ENCODE measurements at places on chromosomes 11 and 22.

GRCh38 chr11:80188076-80188627, 747.3 kb upstream of the TENM4 start:
- DNase-seq: no peak

DNA sequence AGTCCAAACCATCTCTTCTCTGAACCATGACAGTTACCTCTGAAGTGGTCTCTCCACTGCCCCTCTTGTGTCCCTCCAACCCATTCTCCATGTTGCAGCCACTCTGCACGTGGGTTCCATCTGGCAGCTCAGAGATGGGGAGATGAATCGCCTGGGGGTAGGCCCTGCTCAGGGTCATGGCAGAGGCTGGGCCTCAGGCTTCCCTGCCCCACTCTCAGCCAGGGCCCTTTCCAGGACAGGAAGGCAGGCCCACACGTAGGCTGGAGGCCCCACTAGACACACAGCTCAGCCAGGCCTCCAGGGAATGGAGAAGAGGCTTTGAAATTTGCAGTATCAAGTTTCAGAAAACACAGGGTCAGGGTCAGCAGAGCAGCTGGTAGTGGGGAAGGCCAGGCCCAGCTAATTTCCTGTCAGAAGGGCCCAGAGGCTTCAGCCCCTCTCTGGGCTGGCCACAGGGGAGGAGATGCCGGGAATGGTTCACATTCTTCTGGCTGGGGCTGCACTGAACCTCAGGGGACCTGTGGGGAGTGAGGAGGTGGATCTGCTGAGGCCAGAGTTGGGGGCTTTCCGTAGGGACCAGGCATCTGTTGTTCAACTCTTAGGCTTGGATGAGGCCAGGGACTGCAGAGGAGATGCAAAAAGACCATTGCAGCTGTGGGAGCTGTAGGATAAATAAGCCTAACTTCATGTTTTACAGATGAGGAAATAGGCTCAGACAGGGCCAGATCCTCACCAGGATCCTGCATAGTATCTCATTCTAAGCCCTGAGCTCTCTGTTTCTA, 101.6 kb downstream of the SWAP70 start:
- no peak for DNase-seq

GRCh38 chr11:20084921-20085814, 75.1 kb downstream of the DBX1 start:
- no peak for DNase-seq

DNA sequence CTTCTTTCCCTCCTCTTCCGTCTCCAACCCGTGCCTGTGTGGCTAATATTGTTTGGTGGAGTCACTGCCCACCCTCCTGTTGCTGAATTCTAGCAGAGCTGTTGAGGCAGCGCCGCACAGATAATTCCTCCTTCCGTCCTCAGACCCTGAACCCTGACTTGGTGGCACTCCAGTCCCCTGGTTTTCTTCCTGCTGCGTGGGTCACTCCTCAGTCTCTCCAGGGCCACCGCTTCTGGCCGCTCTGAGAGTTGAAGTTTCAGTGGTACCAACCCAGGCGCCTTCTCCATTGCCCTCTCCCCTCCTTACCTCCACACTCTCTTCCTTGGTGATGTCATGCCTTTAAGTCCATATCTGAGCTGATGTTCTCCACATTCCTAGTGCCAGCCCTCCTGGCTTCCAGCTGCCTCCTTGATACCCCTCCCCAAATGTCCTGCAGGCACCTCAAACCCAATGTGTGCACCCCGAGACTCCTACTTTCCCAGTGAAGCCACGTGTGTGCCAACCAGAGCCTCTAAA, 54.5 kb upstream of the RASD2 start:
- DNase-seq: no peak

DNA sequence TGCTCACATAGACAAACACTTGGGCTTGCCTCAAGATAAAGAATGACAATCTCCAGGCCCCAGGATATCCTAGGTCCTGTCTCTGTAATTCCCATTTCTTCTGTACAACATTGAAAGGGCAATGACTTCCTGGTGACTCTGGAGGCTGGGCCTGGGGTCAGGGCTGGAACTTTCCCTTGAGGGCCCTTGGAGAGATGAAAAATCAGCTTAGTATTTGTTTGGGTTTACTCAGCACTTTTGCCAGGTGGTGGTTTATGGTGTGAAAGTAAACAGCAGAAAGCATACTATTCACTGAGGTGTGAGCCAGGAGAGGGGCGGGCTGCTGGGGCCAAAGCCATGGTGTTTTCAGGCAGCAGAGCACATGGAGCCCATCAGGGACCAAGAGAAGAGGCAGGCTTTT, 214.7 kb upstream of the NARS2 start:
- no peak for DNase-seq

DNA sequence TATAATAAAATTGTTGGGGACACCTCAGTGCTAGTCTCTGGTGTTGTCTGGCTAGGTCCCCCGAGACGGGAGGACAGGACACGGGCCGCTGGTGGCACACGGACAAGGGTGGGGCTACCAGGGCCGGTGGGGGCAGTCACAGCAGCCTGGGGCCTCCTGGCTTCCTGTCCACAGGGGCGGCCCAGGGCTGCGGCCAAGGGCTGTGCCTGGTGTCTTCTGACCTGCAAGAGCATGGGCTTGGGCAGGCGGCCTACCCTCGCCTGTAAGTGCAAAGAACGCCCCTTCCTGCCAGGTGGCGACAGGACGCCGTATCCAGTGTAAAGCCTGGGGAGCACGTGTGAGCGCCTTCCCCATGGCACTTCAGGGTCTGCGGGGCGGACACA, 3.6 kb downstream of the LRFN4 start:
- no peak for DNase-seq

GRCh38 chr11:121564948-121565684, 112.3 kb upstream of the SORL1-AS1 start:
- no peak for DNase-seq

GRCh38 chr22:39501644-39502108, 414 bp upstream of the MIEF1 start:
- no peak for DNase-seq

DNA sequence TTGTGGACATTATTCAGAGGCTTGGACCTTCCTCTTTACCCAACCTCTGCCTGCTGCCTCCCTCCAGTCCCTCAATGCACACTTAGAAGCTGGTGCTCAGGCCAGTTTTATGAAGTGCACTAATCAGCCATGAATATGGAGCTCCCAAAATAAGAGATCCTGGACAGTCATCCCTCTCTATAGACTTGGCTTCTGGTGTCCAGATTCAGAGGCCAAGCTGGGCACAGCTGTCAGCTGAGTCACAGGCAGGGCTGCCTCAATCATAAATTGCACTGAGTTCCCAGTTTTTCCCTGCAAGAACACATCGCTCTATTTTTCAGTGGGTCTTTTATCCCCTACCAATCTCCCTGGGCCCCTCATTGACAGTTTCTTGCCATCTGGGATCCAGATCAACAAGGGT, 161.7 kb upstream of the CADM1 start:
- DNase-seq: no peak

GRCh38 chr11:90629229-90629806, 406.5 kb upstream of the CHORDC1 start:
- DNase-seq: no peak

DNA sequence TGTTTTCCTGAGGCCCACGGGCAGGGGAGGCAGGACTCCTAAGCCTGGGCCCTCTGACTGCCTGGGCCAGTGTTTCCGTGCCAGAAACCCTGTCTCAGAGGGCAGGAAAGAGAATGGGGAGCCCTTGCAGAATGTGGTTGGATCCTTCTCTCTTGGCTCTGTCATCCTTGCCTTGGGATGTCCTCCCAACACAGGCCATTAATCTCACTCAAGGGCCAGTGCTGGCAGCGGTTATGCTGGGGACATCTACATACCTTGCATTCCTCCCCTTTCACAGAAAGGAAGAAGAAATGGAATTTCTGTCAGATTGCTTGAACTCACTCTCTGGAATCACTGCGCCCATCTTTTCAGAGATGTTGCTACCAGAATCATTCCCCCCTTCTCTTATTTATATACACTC, 296.9 kb downstream of the KIRREL3 start:
- no peak for DNase-seq

DNA sequence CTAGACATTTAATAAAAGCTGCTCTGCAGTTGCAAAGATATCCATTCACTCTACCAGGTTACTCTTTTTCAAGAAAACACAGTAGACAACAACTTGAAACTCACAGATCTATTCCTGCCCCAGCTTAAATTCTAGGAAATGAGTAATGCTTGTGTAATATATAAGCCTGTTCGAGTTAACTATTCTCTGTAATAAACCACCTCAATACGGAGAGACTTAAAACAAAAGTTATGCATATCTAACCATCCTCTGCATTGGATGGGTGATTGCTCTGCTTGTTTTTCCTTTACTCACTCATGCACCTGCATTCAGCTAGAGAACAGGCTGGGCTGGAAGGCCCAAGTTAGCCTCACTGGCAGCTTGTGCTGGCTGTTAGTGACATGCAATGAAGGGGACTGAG, 13.3 kb downstream of the LRRC4C start:
- DNase-seq: no peak

DNA sequence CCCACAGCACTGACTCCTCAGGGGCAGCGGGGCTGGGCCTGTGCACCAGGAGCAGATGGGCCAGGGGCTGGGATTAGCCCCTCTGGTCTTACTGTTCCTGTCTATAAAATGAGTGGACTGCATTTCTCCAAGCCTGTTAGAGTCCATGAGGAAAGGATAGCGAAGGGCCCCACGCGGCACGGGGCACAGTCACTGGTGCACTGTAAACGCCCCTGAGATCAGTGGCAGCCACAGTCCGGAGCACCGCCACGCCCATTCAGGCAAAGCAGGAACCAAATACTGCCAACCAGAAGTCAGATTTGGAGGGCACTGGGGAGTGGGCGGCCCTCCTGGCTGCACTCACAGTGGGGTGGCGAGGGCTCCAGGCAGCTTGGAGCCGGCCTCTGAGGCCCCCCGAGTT, 387.5 kb downstream of the TBC1D22A start:
- DNase-seq: no peak

- DNase-seq: no peak
These were observed 48.8 kb downstream of the MCHR1 start for GRCh38 chr22:40727964-40728615.

- no peak for DNase-seq
These were observed 31.3 kb upstream of the DGKZ start for GRCh38 chr11:46315783-46316563.

- no peak for DNase-seq
These were observed 108.2 kb upstream of the ARHGAP42 start for GRCh38 chr11:100578831-100579311.

GRCh38 chr11:32602657-32603415, 19.2 kb downstream of the EIF3M start:
- DNase-seq: no peak

GRCh38 chr11:115716601-115717529, 212.7 kb upstream of the CADM1 start:
- DNase-seq: no peak

GRCh38 chr11:58334708-58335107, 24.2 kb downstream of the OR5B17 start:
- DNase-seq: no peak

GRCh38 chr11:44310463-44311272, 729 bp upstream of the ALX4 start:
- DNase-seq: no peak

DNA sequence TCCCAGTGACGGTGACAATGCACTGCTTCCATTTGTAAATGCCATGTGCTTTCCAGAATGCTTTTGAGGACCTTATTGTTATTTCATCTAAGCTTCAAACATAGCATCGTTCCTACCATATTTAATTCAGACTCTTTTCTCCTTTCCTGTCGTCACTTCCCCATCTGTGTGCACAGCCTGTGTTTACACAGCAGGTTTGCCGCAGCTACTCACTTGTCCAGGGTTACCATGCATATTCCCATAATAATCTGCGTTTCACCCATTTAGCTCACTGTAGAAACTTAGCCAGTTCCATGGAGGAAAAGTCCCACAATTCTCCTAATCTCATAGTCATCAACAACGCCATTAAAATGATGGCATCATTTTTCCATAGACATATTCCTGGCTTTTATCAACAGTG, 48.0 kb downstream of the FLI1 start:
- DNase-seq: no peak

DNA sequence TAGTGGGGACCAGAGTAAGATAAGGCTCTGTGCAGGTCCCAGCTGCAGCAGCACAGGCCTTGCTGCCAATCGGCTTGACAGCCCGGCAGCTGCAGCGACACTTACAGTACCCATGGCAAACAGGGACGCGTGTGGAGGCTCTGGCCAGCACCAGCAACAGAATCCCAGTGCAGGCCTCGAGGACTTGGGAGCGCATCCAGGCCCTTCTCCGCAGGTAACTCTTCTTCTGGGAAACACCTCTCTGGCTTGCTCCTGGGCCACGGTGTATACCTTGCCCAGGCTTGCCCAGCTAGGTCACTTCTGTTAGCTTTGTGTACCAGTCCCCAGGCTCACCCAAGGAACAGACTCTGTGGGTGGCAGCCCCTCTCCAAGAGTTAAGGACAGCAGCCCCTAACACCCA, 126.7 kb downstream of the CTTN start:
- DNase-seq: no peak

DNA sequence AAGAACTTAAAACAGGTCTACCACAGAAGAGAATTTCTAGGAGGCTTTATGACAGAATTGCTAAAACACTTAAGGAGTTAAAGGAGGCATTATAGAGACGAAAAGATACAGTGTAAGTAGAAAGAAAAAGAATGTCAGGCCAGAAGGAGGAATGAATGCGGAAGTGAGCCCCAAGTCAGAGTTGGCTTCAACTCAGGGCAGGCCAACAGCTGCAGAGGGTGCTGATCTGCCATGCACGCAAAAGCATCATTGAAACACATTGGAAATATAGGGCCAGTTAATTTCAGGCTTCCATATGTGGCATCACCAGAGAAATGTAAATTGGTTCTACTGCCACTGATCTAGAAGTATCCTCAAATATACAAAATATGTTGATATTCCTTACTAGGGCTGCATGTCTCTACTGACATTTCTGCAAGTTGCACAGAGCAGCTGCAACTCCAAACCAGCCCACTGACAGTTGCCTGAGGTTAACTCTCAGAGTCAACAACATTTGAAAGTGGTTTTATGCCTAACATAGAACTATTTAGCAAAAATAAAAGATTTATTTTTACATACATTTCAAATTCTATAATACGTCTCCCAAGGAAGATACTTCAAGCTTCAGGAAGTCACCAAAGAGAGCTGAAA, 324.1 kb downstream of the C11orf87 start:
- no peak for DNase-seq

DNA sequence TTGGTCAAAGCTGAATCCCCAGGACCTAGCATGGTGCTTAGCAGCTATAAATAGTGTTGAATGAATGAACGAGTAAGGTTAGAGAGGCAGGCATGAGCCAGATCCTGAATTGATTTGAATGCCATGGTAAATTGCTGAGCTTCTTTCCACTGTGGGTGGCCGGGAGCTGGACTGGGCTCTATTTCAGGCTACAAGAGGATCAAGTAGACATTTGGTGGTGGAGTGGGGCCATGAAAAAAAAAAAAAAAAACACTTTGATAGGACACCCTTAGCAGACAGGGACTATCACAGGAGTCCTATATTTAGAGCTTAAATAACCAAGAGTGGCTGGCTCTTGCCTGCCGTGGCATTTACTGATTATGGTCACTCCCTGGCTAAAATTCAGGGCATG, 77.6 kb downstream of the MIAT start:
- DNase-seq: no peak
